NCI-H526 (cell line): ENCODE measurements at places on chromosomes 5 and 9.

DNA sequence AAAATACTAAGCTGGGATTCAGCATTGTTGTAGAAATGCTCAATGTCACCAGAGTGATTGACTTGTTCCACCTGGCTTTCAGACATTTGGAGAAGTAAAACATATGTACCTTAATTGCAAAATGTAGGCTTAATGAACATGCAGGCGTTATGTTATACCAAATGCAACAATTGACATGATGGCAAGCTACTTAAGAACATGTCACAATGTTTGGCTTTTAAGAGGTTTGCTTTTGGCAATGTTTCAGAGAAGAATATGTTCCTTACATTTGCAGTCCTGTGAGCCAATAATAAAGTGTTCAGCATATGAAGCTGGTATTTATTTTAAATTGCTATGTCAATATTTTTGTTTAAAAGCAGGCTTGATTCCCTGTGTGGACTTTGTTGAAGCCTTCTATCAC, 111.7 kb upstream of the NUDT12 start:
- DNase-seq: no peak

GRCh38 chr5:77181173-77181572, 29.3 kb upstream of the PDE8B start:
- DNase-seq: peak; percentile 0

DNA sequence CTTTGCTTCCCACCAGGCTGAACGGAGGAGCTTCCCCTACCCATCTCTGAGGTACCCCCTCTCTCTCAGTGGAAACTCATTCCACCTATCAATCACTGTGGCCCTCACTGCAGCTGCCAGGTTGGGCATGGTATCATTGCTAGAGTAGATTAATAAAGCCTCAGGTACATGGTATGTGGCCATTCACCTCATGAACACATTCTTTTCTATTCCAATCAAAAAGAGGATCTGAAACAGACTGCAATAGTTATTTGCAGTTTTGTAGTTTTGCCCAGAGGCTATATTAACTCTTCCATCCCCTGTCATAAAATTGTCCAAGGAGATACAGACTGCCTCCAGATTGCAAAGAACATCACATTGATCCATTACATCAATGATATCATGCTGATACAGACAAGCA, 85.8 kb upstream of the MVB12B start:
- DNase-seq: no peak

GRCh38 chr9:131633491-131634031, 88.2 kb downstream of the PRRT1B start:
- no peak for DNase-seq

GRCh38 chr9:22136461-22137096, 127.5 kb upstream of the CDKN2B start:
- no peak for DNase-seq

DNA sequence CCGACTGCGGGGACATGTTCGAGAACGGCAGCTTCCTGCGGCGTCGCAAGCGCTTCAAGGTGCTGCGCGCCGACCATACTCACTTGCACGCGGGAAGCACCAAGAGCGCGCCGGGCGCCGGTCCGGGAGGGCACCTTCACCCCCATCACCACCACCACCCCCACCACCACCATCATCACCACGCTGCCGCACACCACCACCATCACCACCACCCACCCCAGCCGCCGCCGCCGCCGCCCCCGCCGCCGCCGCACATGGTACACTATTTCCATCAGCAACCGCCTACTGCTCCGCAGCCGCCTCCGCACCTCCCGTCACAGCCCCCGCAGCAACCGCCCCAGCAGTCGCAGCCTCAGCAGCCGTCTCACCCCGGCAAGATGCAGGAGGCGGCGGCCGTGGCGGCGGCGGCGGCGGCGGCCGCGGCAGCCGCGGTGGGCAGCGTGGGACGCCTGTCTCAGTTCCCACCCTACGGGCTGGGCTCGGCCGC, 514 bp downstream of the FOXB2 start:
- no peak for DNase-seq

DNA sequence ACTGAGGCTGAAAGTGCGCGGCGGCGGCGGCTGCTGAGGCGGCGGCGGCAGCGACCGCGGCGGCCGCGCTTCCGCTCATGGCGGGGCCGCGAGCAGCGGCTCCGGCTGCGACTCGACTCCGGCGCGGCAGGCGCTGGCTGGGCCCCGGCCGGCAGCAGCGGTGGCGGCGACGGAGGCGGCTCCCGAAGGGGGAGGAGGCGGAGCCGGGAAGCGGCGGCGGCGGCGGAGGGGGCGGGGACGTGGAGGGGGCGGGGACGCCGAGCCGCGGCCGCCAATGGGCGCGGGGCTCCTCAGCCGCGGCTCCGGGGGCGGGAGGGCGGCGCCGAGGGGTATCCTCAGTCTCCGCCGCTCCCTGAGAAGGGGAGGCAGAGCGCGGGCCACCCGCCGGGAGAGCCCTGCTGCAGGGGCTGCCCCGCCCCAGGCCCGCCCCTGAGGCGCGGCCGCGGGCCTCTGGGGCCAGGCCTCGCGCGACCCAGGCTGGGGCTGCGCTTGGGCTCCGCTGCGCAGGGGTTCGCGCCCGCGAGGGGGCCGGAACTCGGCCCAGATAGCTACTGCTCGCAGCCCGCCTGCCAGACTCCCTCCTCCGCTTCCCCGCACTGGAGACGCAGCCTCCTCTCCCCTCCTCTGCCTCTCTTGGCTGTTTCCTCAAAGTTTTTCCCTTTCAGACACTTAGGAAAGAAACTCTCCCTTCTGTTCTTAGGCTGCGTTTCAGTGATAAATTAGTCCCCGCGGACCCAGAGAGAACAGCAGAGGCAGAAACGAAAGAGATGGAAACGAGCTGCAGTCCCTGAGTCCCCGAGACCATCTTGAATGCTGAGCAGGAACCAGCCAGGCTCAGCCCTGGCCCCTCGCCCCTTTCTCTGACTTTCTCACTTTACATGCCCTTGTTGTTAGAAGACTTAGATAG, 85.0 kb upstream of the MELK start:
- peak; percentile 46 for DNase-seq

DNA sequence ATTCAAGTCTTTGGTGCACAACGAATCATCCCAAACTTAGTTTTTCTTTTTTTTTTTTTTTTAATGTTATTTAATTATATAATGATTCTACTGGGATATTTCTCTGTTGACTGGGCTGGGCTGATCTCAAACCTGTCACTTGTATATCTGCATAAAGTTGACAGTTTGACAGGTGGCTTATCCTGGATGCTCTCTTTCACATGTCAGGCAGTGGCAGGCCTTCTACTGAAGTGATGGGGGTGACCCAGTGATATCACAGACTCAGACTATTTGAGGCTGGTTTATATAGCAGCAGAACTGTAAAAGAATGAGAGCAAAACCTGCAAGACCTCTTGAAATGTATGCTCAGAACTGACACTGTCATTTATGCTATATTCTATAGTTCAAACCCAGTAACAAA, 1813.5 kb upstream of the CDH6 start:
- DNase-seq: no peak

GRCh38 chr9:113302792-113303418, at the start of gene RNF183:
Gene RNF183 (minus strand): TSS chr9:113303376. CDS start chr9:113298184, 5,192 bp downstream.
- DNase-seq: peak; percentile 18

- DNase-seq: no peak
Measured at GRCh38 chr9:1881708-1882295, 133.3 kb upstream of the SMARCA2 start.

- DNase-seq: no peak
Measured at GRCh38 chr9:115992834-115993233, 160.8 kb upstream of the PAPPA start.

DNA sequence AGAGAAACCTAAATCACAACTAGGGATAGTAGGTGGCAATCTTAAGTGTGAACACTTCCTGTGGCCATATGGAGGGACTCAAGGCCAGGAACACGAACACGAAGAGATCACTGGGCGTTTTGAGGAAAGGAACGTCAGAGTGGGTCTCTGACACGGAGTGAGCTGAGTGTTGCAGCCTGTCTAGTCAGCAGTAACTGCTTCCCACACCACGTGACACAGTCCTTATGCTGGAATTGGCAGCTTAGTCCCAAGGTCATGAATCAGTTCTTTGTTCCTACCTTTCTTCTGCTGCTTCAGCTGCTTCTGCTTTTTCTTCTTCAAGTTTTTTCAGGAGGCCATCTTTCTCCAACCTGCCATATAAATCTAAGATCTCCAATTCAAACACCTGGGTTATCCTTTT, 18.2 kb downstream of the SPACA9 start:
- no peak for DNase-seq

- no peak for DNase-seq
Measured at GRCh38 chr5:82306151-82306550, 28.0 kb upstream of the RPS23 start.

GRCh38 chr9:113221800-113222481, 597 bp downstream of the SLC31A1 start:
- DNase-seq: peak; percentile 43

DNA sequence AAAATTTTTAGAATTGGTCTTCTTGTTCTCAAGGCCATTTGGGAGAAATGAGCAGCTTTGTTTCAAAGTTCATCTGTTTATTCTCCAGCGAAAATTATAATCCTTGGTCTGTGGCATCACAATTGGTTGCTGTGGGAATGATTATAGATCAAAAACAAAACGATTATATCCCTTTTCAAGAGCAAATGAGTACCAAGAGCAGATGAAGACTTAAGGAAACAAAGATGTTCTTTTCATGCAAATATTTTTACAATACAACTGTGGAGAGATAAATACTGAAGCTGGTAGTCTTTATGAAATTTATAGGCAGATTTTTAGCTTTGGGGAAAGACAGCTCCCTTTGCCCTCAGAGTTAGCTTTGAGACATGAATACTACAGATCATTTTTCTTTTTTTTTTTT, 620.8 kb upstream of the DMAC1 start:
- DNase-seq: no peak

- no peak for DNase-seq
Measured at GRCh38 chr5:138029944-138030343, 2.9 kb downstream of the FAM13B start.

GRCh38 chr9:107711542-107711941, 222.0 kb upstream of the KLF4 start:
- no peak for DNase-seq

GRCh38 chr5:75465480-75465879, 45.9 kb downstream of the CERT1 start:
- DNase-seq: no peak

GRCh38 chr5:94010814-94011213, 269.4 kb upstream of the POU5F2 start:
- DNase-seq: no peak
